Activated CD8-positive, alpha-beta memory T cell treated with anti-CD3 and anti-CD28 coated beads for 36 hours (primary cell): ENCODE measurements at places on chromosomes 4 and X. TPM values are rescaled to one million over a fixed set of nuclear protein-coding genes. Genes with fewer than 3 reads are reported as not detected.

Gene GABRQ
- not detected for total RNA-seq

Gene HAND2
- total RNA-seq = not detected

Gene KLHL8
- 17.6 TPM for total RNA-seq

Gene XAGE1B
- not detected for total RNA-seq

Gene STIM2
- 45.4 TPM for total RNA-seq

Gene PPM1K
- total RNA-seq = 38.1 TPM

Gene NLGN3
- total RNA-seq = 0.67 TPM
